Fibroblast of the conjunctiva (primary cell): ENCODE measurements at places on chromosomes 4 and X.

DNA sequence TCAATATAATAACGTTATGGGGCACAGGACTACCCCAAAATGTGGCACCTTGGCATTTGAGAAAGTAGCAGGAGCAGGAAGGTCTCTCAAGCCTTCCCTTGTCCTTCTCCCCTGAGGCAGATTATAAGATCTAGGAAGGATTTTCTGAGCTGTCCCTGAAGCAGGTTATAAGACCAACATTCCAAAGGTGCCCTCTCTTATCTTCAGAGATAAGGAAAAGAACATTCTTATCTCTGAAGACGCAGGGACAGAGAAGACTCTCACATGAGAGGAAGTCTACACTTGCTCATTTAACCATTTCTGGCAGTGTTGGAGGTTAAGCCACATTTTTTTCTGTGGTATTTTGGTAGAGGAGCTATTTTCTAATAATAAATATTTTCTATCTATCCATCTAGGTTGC lies 437.9 kb upstream of the MAOA start:
- no peak for DNase-seq

- DNase-seq = no peak
Observed at GRCh38 chr4:145346081-145346480, 135.6 kb upstream of the SMAD1 start.

GRCh38 chrX:12950851-12951594 lies 23.9 kb upstream of the TMSB4X start:
- DNase-seq = no peak

- DNase-seq = no peak
Observed at GRCh38 chr4:172143605-172144314, 330.6 kb downstream of the GALNTL6 start.
